ENCODE measurements at places on chromosomes 2 and 18.

DNA sequence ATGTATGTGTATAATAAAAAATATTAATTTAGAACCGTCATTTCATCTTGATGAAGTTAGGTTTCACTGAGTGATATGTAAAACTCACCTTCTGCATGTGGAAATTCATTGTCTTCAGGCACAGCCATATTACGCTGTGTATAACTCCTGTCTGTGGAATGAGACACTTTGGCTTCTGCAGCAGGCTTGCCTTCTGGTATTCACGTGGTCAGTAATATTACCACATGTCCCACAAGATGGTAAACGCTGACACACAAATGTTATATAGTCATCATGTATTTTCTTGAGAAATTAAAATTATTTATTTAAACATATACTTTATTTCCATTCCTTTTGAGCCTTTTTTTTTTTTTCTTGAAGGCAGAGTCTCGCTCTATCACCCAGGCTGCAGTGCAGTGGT, 25.1 kb upstream of the AAK1 start:
- no peak for DNase-seq

GRCh38 chr2:196259507-196260481, 88.4 kb upstream of the STK17B start:
- no peak for DNase-seq

DNA sequence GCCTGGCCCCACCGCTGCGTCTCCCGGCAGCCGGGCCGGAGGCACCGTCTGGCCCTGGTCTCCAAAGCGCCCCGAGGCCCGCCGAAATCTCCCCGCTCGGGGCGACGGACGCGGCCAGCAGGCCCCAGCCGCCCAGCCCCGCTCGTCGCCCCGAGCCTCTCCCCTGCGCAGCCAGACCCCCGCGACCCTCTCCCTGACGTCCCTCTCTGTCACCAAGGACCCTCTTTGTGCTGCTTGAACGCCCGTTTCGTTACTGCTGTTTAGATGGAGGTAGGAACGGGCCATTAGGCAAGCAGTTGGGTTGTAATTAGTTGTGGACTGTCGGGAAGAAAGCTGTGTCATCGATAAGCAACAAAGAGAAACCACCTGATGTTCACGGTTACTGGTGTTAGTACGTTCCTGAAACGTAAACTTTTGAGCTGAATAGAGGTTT, 686 bp downstream of the UBXN4 start:
- DNase-seq, result no peak

DNA sequence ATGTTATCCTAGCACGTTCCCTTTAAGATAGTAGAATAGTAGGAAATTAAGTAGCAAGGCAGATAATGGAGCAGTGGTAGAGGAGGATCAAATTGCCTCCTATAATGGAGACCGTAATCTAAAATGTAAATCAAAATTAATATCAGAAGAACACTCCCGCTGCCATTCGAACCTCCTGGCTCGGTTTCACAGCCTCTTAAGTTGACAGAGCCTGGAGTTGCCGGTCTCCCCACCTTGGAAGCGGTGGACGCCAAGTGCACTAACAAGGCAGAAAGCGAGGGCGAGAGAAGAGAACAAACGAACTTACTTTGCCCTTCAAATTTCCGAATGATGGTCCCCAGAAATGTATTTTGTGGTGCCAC, 450 bp downstream of the KCNH7 start:
- DNase-seq, result no peak

GRCh38 chr2:10185755-10186154, 63.2 kb downstream of the RRM2 start:
- DNase-seq, result no peak

- DNase-seq, result no peak
These were observed 122.7 kb downstream of the GULP1 start for GRCh38 chr2:188414411-188414810.

- peak; percentile 30 for DNase-seq
These were observed 40.3 kb downstream of the RRM2 start for GRCh38 chr2:10162586-10163497.

GRCh38 chr2:223101340-223102039, 49.5 kb downstream of the KCNE4 start:
- no peak for DNase-seq

- no peak for DNase-seq
These were observed 79.9 kb downstream of the ALK start for GRCh38 chr2:29841386-29842004.

- DNase-seq, result no peak
These were observed 800 bp downstream of the RPRM start for GRCh38 chr2:153477636-153478288.

GRCh38 chr2:143615562-143615961, 486.3 kb downstream of the ARHGAP15 start:
- no peak for DNase-seq

GRCh38 chr2:229489016-229489415, 217.9 kb upstream of the PID1 start:
- DNase-seq, result no peak

GRCh38 chr2:220101980-220102379, 474.6 kb downstream of the SLC4A3 start:
- DNase-seq, result no peak

All from NCI-H1436 treated with DMSO at 0.1 percent for 48 hours (cell line).